GM04503 (cell line): ENCODE measurements at places on chromosomes 7 and 10.

DNA sequence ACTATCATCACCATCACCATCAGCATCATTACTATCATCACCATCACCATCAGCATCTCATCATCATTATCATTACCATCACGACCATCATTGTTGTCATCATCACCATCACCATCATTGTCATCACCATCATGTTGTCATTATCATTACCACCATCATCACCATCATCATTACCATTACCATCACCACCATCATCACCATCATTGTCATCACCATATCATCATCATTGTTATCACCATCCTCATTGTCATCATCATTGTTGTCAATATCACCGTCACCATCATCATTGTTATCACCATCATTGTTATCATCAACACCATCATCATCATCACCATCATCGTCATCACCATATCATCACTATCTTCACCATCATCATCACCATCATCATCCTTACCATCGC lies 124.3 kb downstream of the PTPRN2 start:
- no peak for DNase-seq

DNA sequence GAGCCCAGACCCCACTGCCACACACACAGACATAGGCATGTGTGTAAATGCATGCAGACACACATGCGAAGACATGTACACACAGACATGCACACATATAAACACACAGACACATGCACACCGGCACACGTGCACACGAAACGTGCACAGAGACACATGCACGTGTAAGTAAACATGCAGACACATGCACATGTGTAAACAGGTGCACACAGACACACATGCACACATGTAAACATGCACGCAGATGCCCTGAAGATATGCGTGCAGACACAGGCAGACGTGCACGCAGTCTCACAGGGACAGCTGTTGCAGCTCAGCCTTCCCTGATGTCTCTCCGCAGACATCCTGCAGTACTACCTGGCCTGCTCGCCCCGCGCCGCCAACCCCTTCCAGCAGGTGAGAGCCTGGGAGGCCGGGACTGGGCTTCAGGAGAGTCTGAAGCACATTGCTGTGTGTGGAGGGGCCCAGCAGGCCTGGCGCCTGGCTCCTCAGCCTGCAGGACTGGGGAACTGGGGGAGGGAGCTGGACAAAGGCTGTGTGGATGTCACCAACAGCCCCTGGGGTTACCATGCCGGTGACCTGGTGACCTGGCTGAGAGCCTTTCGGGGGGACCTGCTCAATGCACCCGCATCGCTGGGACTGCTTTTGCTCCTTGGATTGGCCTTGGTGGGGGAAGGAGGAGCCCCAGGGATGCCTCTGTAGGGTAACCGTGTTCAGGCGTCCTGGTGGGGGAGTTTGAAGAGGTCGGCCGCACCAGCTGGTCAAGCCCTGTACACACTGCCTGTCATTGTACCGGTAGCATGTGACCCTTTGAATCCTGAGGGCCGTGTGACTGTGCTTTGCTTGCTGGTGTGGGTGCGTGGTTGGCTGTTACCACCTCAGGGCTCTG lies 20.3 kb downstream of the TTYH3 start:
- DNase-seq: no peak

GRCh38 chr7:77923419-77923818 lies 124.8 kb downstream of the PHTF2 start:
- DNase-seq: no peak

DNA sequence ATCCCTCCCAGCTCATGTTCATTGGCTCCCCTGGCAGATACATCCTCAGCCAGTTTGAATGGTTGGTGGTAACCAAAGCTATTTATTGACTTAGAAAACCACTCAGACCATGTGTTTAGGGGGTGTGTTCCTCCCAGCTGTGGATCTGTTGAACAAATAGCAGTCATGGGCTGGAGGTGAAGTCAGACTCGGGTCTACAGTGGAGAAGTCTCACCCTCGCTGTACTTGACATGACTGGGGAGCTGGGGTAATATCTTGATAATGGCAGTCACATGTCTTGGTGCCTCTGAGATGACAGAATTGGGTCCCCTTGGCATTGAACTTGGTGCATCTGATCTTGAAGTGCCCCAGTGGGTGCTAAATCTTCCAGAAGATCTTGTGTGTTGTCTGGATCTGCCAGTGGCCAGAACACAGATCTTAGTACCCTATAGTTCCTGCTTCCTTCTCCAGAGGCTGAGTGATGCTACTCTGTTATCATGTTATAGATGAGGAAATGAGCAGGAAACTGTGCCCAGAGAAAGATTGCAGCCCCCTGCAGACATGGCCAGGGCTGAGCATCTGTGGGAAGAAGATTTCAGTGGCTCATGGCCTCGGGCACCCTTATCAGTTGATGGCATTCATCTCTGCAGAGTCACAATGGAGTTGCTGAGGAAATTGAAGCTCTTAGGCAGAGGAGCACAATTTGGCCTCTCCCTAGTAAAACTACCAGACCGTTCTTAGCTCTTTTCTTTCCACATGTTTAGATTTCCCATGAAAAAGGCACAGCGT lies 50.4 kb downstream of the ADRA2A start:
- no peak for DNase-seq

- DNase-seq: no peak
Measured at GRCh38 chr7:36040679-36041078, 112.4 kb upstream of the EEPD1 start.

DNA sequence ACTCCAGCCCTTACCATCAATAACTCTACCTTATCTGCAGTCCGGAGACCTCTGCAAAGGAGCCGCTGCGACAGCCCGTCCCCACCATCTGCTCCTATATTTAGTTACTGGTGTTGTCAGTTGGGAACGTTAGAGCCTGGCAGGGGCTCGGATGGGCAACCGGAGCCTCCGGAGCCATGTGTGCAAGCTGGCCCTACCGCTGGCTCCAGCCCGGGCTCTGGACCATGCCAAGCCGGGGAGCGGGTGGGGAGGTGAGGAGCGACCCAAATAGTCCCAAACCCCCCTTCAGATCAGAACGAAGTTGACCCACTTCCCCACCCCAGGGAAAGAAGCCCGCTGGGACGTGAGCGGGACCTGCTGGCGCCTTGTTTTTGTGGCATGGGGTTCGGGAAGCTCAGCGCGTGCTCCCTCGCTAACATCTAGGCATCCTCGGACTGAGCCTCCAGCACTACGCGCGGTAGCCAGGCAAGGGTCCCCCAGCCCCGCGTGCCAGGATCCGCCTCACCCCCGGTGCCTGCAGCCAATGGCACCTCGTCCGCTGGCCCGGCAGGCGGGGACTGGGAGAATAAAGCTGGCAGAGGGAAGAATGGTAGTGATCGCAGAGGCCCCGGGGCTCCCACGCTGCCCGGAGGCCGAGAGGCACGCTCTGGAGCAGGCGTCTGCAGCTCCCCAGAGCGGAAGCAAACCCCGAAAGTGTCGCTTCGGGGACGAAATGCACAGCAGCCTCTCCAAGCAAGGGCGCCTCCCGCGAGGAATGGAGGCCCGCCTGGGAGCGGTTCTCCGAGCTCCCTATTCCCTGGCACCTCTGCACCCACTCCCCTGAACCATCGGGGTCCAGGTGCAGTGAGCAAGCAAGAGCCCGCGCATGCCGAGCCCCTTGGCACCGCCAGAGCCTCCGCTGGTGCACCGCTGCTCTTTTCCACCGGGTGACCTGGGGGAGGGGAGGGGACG lies 679 bp downstream of the LRRC20 start:
- no peak for DNase-seq
